ENCODE measurements at places on chromosomes 11 and 22.

DNA sequence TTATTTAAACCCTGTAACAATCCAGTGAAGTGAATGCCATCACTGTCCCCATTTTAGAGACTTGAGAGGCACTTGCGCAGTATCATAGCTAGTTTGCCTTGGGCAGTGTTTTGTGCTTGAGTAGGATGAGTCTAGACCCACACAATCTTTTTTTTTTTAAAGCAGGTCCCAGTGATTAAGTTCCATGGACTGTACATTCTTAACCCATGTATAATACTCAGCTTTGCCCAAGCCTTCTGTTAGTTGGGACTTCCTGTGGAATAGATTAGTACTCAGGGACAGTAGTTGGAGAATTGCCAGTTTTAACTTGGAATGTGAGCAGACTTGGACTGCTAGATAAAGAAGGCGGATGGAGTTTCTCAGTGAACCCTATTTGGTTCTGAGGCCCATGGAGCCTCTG is 108.6 kb upstream of the RASSF10 start:
- no peak for DNase-seq

- no peak for DNase-seq
These were observed 136.0 kb downstream of the CCDC81 start for GRCh38 chr11:86510674-86511073.

GRCh38 chr22:29387921-29388758 is at the start of gene AP1B1:
Gene AP1B1 (minus strand): TSS chr22:29388570. CDS start chr22:29367243, 21,327 bp downstream.
- DNase-seq: peak; percentile 91

- DNase-seq: no peak
These were observed 2.4 kb downstream of the SHISA8 start for GRCh38 chr22:41912338-41913039.

- DNase-seq: no peak
These were observed 46.7 kb upstream of the PARVG start for GRCh38 chr22:44133901-44134571.

GRCh38 chr11:97610000-97610399 is 1220.2 kb downstream of the JRKL start:
- no peak for DNase-seq

DNA sequence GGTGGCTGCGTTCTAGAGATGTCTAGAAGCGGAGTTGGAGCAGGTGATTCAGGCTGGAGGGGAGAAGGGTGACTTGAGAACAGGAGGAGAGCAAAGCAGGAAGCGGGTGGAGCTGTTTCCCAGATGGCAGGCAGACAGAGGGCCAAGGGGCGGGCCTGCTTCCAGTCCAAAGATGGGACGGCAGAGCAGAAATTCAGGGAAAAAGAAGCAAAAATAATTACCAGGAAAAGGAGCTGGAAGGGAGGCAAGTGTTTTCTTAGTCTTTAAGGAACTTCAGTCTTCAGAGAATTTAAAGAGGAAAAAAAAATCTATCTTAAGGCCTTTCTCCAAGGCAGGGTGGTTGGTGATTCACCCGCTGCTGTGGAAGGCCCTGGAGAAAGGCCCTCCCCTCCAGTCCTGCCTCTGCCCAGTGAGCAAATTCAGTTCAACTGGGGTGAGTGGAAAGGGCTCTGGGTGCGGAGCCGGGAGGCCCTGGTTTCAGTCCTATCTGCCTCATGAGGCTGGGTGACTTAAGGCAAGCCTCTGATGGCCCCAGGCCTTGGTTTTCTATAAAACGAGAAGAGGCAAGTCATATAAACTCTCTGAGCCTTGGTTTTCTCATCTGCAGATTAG is 4.5 kb upstream of the CREB3L1 start:
- no peak for DNase-seq

DNA sequence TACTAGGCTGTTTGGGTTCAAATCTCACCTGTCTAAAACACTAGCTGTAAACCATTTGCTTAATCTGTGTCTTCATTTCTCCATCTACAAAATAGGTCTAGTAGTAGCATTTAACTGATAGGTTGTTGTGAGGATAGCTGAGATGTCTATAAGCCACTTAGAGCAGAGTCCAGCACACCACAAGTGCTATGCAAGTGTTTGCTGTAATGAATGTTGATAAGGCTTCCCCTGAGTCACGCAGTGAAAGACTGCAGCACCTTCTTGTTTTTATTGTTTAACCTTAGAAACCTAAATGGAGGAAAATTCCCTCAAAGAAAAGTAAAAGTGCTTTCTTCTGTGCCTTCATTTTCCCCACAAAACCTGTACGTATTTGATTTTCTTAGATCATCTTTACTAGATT is 23.1 kb upstream of the LDHA start:
- no peak for DNase-seq

- no peak for DNase-seq
These were observed 17.0 kb downstream of the CD3E start for GRCh38 chr11:118321386-118322082.

- DNase-seq: no peak
These were observed 6.5 kb upstream of the PLET1 start for GRCh38 chr11:112267188-112267591.

GRCh38 chr11:107587306-107587979 is 3.5 kb upstream of the ELMOD1 start:
- DNase-seq: no peak

DNA sequence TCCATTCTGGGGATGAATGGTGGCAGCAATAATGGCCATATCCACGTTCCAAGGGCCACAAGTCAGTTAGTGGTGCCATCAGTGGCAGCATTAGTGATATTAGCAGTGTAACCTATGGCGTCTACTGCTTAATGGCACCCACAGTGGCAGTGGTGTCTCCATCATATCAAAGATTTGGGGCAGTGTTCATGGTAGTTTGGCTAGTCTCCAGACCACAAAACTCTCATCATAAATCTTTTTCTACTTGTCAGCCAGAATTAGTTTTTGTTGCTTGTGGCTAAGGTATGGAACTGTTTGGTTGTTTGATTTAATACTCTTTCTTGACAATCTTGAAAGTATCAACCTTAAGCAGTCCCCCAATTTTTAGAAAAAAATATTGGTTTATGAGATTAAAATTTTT is 45.1 kb upstream of the DEUP1 start:
- DNase-seq: no peak

DNA sequence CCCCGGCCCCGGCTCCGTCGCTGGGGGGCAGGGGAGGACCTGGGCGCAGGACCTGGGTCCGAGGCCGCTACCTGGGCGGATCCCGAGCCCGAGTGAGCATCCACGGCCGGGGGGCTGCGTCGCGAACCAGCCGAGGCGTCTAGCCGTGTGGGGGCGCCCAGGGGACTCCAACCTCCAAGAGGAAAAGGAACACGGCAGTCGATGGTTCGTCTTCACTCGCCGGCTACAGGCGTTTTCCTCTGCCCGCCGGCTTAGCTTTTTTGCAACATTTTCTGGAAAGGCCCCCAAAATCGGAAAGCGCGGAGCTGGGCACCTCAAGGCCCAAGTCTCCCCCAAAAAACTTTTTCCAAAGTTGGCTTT is 666 bp downstream of the PDGFB start:
- DNase-seq: no peak

GRCh38 chr11:19822531-19822930 is 109.9 kb downstream of the NAV2 start:
- DNase-seq: no peak

- DNase-seq: no peak
These were observed 2.9 kb upstream of the MRGPRG start for GRCh38 chr11:3221408-3222002.

- DNase-seq: no peak
These were observed 2.3 kb downstream of the PICALM start for GRCh38 chr11:86066657-86067008.

GRCh38 chr11:24949406-24949805 is 452.6 kb downstream of the LUZP2 start:
- no peak for DNase-seq

GRCh38 chr11:76704171-76704948 is 33.8 kb upstream of the LRRC32 start:
- no peak for DNase-seq

- no peak for DNase-seq
These were observed 205.0 kb downstream of the FAM76B start for GRCh38 chr11:95584589-95584988.

DNA sequence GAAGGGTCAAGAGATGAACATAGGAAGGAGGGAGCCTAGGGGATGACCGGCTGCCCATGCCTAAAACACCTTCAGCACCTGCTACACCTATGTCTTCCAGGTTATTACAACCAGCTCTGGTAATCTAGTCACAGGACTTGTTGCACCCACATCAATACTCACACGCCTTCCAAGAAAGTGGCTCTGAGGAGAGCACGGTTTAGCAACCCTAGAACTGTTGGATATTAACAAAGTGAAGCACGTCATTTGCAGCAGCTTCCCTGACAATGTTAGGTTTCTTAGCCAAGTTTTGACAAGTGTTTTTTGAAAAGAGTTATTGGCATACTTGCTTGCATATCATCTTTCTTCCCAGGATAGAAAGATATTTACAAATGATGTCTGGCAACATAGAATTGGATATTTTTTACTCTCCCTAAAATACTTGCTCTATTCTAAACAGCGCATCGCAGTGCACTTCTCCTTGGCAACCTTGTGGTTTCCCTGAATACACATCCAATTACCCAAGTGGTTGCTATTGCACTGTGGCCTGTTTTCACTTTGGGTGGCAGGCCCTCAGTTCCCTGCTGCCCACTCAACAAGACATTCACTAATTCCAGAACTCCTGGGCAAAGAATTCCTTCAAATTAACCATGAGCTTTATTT is 94.3 kb upstream of the ARHGAP42 start:
- no peak for DNase-seq

DNA sequence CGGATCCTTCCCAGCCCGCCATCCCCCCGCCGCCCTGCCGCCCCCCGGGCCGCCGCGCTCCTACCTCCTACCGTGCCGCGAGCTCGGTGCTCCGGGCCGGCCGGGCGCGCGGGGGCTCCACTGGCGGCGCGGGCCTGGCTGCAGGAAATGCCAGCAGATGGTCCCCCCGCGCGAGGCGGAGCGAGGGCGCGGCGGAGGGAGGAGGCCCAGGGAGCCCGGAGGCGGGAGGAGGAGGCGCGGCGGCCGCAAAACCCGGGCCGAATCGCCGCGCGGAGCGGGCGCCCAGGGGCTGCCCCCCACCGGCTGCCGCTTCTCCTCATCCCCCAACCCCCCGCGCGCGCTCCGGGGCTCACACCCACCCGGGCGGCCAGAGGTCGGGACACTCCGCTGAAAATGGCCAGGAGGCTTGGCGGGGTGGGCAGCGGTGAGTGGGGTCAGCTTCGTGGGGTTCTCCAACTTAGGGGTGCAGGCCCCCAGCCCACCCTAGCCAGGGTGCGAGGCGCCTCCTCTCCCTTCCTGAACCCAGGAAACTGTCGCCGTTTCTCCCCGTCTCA is at the start of gene OSBPL5:
TSS of gene OSBPL5 (minus strand) at position 159 of the 554 bp plus-strand sequence. CDS start 36,162 bp downstream, outside the sequence.
- no peak for DNase-seq

- DNase-seq: no peak
These were observed 626 bp downstream of the DNAL4 start for GRCh38 chr22:38793317-38793716.

GRCh38 chr22:36211237-36211861 is 9.7 kb upstream of the APOL4 start:
- no peak for DNase-seq

DNA sequence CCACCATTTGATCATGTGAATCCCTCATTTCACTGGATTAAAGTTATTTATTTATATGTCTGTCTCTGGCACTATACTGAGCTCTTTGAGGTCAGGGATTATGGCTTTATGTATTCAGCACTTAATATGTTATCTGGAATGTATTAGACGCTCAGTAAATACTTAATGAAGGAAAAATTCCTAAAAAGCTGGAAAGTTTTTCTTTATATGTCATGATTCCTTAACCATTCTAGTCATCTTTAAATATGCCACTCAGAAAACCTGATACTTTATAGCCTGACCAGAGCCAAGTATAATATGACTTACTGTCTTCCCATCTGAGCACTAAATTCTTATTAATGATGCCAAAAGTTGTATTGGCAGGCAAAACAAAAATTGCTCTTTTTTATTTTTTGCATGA is 27.1 kb downstream of the RNF169 start:
- DNase-seq: no peak

DNA sequence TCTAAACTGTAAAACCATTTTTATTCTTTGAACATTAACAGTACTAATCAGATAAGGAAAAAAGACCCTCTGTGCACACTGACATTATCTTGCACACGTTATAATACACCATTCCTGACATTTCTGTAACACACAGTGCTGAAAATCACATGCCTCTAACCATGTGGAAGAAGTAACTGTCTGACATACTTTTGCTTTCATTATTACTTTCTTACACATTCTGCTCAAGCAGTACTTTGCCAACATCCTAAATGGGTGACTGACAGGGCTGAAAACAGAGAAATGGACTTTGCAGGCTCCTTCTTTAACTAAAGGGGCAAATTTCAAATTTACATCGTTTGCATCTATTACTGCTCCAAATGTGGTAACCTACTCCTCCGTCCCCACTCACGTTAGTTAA is 22.8 kb upstream of the TP53AIP1 start:
- peak; percentile 25 for DNase-seq

GRCh38 chr11:78223320-78223954 is 34.7 kb downstream of the USP35 start:
- DNase-seq: peak; percentile 17

- DNase-seq: no peak
These were observed 75.2 kb downstream of the USP47 start for GRCh38 chr11:11916981-11917399.

DNA sequence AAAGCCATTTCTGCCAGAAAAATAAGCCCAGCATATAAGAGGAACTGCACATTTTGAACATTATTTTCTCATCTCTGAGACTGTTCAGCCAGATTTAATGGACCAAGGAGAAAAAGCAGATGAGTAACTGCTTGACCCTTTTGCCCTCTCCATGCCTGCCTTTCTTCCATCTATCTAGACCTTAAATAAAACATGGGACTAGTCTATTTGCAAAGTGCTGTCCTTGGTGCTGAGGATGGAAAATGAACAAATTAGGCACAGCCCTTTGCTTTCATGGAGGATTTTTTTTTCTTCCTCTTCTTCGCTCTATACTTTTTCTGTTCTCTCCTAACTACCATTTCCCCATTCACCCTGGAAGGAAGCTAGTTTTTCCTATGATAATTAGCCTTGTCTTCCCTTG is 361.3 kb downstream of the GRM5 start:
- DNase-seq: no peak

GRCh38 chr11:124069429-124070401 is 28.6 kb upstream of the OR10G7 start:
- DNase-seq: no peak

DNA sequence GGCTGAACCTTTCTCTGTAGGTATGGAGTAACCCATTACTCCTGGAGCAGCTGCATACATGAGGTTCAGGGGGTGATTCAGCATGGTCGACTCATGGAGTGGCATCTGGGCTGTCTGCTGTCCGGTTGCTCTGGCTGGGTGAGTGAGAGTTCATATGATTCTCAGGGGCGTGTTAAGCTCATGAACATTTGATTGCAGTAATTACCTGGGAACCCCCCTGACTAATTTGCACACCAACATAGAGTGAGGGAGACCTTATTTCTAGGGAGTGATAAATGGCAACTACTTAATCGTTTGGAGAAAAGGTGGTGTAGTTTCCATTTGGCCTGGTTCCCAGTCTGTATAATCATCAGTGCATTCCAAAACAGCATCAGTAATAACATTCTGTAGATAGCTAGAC is 661.9 kb downstream of the ETS1 start:
- no peak for DNase-seq
